ENCODE measurements at places on chromosomes 12 and 14.

GRCh38 chr12:4289998-4290790, 16.6 kb downstream of the CCND2 start:
- no peak for DNase-seq

DNA sequence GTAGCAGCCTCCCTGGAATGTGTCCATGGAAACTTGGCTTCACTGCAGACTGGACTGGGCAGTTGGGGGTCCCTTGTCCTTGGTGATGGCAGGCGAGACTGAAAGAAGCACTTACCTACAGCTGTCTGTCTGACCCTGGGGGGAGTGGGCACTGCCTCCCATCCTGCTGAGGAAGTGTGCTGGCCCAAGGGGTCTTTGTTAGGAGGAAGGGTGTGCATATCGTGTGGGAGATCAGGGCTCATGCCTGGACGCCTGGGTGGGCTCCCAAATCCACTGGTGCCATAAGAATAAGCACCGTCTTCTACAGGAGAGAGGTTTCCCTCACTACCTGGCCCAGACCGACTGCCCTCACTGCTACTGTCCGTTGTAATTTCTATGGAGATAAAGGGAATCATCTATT, 81.4 kb downstream of the PIWIL1 start:
- no peak for DNase-seq

DNA sequence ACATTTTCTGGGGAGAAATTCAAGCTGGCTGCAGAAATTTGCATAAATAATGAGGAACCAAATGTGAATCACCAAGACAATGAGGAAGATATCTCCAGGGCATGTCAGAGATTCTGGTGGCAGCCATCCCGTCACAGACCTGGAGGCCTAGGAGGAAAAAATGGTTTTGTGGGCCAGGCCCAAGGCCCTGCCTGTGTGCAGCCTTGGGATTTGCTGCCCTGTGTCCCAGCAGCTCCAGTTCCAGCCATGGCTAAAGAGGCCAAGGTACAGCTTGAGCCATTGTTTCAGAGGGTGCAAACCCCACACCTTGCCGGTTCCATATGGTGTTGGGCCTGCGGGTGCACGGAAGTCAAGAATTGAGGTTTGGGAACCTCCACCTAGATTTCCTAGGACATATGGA, 147.5 kb downstream of the ADCK1 start:
- DNase-seq: no peak

DNA sequence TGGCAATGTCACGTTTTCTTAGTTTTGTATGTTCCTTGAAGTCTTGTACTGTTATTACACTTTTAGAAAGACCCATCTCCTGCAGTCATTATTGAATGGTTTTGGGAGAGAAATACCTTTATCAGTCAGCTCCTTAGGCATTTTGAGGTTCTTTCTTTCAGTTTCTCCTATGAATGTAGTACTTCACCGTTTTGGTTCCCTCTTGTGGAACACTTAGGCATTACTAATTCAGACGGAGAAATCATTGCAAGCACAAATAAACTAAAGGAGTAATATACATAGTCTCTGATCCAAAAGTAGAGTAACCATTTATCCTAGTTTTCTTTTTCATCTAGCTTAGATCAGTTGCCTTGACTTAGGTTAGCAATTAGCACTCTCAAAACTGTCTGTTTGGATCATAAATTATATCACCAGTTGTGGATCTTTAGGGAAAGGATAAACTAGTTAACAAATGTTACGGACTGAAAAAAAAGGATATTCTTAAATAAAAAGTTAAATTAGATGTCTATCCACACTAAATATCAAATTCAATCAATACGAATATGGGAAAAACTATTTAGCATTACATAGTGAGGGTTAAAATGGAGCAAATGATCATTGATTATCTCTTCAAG, 1538.3 kb upstream of the SEL1L start:
- DNase-seq: peak; percentile 53

GRCh38 chr12:76790564-76791552, 26.9 kb downstream of the ZDHHC17 start:
- peak; percentile 80 for DNase-seq

GRCh38 chr14:23112359-23113178, 6.5 kb downstream of the CEBPE start:
- peak; percentile 98 for DNase-seq

DNA sequence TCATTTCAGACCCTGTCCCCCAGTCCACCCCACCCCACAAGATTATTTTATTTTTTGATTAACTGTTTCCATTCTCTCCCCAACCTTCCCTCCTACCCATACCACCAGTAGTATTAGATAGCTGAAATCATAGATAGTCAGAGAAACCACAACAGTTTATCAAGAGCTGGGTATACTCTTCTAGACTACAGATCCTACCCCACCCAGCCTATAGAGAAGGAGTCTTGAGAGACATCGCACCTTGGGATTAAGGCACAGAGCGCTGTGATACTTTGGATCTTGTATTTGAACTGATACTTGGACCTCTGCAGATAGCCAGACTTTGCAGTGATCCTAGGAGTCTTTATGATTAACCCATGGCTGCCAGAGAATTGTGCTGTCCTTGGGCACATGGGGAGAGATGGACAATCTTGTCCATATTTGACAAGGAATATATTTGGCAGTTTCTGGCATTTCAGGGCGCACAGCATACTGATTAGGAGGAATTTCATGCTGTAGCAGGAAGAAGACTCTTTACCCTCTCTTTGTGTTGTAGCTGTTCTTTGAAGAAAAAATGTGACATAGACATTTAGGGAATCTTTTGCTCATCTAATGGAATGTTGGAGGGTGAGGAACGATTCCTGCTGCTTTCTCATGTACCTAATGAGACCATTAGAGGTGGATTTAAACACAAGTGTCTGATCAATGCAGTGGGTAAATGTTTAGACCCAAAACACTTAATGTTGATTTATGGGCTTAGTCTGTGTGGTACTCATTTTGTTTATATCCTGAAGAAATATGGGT, 982 bp downstream of the RBMS2 start:
- peak; percentile 86 for DNase-seq

DNA sequence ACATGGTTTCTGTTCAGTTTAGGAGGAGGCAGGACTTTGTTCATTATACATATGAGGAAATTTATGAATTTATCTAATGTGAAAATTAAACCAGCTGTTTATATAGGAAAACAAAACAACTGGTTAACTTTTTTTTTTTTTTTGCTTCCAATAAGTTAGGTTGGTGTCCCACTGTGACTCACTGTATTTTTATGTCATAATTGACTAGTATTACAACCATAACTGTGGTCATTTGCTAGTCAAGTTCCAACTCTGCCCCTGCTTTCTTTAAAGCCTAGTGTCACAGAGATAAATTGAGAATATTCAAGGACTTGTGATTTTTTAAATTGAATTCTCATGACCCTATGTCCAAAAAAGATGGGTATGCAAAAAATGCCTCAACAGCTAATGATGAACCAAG, 227.7 kb downstream of the BCAT1 start:
- DNase-seq: no peak

DNA sequence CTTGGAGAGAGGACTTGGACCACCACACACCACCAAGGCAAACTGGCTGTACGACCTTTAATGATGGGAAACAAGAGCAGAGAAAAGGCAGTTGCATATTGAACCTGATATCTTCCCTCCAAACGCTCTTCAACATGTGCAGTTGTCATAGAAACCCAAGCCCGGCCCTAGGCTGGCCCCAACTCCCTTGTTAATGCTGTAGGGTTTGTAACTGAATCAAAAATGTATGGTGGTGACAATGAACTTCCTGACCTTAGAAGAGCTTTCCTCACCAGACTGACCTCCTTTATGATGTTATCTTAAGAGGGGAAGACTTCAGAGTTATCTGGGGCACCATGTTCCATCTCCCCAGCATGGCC, 12.3 kb downstream of the APOLD1 start:
- DNase-seq: no peak

- no peak for DNase-seq
Measured at GRCh38 chr12:118034429-118035189, 18.1 kb downstream of the RFC5 start.

DNA sequence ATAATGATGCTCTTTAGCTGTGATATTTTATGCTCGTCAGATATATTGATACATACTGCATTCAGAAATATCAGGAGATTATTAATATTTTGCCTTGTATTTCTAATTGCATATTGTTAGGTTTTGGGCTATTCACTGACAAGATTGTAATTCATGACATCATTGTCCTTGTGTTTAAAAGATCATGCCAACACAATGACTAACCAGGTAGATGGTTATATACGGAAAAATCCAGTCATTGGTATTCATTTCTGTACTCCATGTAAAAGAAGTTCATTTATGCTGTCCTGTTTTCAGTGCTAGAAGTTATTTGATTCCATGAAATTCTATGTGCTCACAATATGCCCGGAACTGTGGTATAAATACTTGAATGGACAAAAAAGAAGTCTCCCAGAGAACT, 107.5 kb downstream of the KITLG start:
- no peak for DNase-seq

- no peak for DNase-seq
Measured at GRCh38 chr12:92400006-92400405, 254.4 kb upstream of the BTG1 start.

- DNase-seq: peak; percentile 26
Measured at GRCh38 chr12:48003226-48004052, 837 bp downstream of the COL2A1 start.

- no peak for DNase-seq
Measured at GRCh38 chr12:92021666-92022035, 124.0 kb downstream of the BTG1 start.

- DNase-seq: peak; percentile 82
Measured at GRCh38 chr12:108313606-108314351, 25.3 kb downstream of the CMKLR1 start.

GRCh38 chr12:15651371-15651770, 137.8 kb downstream of the EPS8 start:
- DNase-seq: no peak

DNA sequence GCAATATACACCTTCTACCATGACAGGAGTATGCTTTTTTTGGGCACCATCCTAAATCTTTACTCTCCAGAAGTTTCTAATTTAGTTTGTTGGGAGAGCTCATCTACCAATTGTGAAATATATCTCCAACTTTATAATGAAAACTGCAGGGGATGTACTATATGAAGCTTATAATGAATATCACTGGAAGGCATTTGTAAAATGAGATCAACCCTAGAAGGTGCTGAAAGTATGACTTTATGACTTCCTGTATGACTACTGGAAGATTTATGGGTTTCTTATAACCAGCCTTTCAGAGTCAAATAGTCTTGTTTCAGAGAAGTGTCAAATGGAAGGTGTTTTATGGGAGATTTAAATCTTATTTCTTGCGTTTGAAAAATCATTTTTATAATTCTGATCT, 122.9 kb downstream of the MYRFL start:
- DNase-seq: no peak

GRCh38 chr12:19437996-19438395, 1.3 kb upstream of the AEBP2 start:
- DNase-seq: no peak

DNA sequence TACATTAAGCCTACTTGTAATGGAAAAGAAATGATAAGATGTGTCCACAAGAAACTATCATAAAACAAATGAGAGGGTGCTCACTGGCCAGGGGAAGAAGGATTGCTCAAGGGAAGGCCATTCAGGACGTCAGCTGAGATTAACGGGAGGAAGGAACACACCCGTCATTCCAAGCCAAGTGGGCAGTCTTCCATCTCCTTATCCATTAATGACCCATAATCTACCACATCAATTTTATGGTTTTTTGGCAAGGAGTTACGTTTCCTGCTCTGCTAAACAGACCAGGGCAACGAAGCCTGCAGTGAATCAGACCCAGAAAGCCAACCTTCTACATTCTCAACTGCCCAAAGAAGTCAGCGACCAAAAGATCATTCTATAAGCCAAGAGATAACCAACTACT, 25.1 kb downstream of the PRKAB1 start:
- no peak for DNase-seq

DNA sequence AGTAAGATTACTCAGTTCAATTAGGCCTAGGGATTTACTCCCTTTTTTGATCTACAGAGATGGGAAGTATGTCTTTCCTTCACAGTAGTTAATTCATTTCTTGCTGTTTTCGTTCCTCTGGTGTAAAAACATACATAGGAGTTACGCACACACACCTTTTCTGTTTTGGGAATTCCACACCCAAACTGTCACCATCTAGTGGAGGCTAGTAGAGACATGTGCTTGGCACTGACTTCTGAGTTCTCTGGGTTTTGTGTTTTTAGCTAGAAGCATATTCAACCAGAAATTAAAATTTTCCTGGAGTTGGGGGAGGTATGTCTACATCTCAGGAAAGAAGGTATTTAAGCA, 1.4 kb downstream of the SUSD6 start:
- DNase-seq: peak; percentile 64

DNA sequence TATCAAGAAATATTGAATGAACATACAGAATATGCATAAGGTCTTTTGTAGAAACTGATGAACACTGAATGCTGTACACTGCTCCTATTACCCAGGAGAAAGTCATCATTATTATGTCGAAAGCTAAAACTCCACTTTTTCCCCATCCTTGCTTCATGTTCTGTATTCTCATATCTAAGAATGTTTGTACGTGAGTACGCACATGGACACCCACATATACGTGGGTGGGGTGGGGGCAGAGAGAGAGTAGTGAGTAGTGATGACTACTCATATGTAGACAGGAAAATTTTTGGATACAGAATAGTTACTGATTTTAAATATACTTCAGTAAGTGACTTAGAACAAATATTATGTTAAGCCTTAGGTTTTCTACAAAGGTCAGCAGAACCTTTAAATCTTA, 75.1 kb downstream of the FERMT2 start:
- no peak for DNase-seq

- DNase-seq: no peak
Measured at GRCh38 chr14:61553730-61554641, 141.3 kb upstream of the HIF1A start.

DNA sequence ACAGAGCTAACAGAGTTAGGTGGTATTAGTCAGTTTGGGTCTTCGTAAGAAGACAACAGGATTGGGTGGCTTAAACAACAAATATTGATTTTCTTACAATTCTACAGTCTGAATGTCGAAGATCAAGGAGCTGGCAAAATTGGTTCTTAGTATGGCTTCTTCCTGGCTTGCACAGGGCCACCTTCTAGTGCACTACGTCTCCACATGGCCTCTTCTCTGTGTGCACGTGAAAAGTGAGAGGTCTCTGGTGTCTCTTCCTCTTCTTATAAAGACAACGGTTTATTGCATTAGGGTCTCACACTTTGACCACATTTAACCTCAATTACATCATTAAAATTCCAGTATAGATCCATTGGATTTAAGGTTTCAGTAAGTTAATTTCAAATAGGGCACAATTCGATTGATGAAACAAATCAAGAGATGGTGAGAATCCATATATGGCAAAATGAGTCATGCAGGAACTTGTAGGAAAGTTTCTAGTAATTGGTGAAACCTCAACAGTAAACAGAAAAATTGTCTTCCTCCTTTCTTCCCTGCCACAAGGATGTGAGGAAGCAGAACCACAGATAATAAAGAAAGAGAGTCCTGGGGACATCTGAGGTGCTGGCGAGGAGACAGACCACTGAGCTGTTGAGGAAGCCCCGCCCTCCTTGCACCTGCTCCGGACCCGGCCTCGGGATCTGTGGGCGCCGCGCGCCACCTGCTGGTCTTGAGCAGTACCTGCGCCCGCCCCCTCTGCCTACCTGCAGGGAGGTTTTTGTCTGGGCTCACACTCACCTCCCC, 846.7 kb downstream of the TMEM121 start:
- DNase-seq: peak; percentile 82

All from hematopoietic multipotent progenitor cell treated with erythropoietin and hydrocortisone succinate and interleukin-3 and kit ligand, for 6 days (in vitro differentiated cells).